Prostate gland (tissue), 2 donors: ENCODE measurements at places on chromosomes 6 and 20.

- DNase-seq, result no peak
Measured at GRCh38 chr6:11381801-11382513, 149.5 kb upstream of the NEDD9 start.

GRCh38 chr6:150320442-150320841 lies 48.4 kb upstream of the IYD start:
- DNase-seq, result peak; percentile 77

- no peak for DNase-seq
Measured at GRCh38 chr6:168078175-168078942, 653 bp downstream of the FRMD1 start.

- DNase-seq, result peak; percentile 67
Measured at GRCh38 chr6:136317021-136317694, 27.5 kb upstream of the BCLAF1 start.

GRCh38 chr20:9831032-9831431 lies 7.8 kb downstream of the PAK5 start:
- no peak for DNase-seq

GRCh38 chr20:38987777-38988176 lies 25.6 kb downstream of the DHX35 start:
- DNase-seq, result no peak

- DNase-seq, result no peak
Measured at GRCh38 chr20:48765359-48765758, 62.4 kb downstream of the PREX1 start.

- DNase-seq, result no peak
Measured at GRCh38 chr6:117531809-117532725, 49.6 kb downstream of the DCBLD1 start.

DNA sequence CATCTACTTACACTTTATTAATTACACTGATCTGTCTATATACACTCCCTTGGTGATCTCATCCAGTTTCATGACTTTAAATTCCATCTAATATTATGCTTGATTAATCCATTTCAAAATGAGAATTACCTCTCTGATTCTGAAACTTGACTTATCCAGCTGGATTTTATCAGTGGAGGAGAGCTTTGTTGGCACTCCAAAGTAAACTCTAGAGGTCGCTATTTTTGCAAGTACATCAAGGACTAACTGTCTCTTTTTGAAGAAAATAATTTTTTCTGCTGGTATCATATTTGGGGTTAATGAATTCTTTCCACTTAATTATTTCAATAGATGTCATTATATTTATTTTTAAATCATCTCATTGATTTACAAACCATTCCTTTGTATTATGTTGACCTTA lies 630.3 kb upstream of the MAN1A1 start:
- DNase-seq, result no peak

DNA sequence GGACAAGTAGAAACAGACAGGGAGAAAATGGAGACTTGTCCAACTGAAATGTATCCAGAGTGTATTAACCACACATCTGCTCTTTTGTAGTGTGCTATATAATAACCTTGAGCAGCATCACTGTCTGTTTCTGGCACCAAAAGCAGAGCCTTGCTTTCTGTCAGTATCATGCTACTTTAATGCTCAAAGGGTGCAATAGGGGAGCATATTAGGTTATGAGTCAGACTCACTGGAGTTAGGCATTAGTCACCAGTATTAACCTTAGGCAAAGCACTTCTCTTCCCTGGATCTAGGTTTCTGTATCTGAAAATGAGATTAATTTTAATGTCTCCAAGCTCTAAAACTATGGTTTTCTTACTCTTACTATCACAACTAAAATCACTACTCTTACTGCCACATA lies 280.1 kb downstream of the TFAP2B start:
- DNase-seq, result no peak

DNA sequence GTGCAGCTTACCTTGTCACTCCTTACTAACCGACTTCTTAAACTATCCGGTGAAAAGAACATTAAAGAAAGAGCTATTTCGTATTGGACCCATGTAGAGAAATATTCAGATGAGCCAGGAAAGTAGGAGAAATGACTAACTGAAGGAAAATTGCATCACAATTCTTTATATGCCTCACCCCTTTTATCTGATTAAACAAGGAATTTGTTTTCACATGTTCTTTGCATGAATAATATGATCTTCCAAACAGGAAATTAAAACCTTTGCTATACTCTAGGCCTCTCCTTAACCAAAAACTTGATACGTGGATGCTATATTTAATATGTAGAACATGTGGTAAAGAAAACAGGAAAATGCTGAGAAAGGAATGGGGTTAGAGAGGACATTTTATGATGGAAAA lies 41.9 kb upstream of the LRRC1 start:
- no peak for DNase-seq

DNA sequence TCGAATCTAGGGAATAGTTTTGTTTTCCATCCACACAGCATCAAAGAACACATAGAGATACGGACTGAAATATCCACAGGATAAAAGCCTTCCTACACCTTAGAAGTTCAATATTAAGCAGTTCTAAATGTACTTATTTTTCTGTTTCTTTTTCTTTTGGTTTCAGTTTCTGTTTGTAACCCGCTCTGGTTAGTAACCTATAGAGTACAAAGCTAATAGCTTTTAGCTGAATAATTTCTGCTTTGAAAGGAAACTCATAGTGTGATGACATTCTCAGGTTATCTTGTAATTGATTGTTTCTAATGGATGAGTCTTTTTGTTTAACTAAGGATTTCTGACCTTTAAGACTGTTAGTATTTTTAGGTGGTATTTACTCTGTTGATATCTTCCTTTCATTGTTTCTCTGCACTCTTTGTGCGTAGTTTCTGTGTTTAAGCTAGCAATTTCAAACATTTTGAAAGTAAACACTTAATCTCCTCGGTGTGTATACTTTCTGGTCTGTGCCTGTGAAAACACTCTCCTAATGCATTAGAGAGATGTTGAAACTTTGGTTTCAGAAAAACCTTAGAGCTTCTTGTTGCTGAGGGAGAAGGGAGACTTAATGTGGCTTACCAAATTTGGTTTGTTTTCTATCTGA lies 385.5 kb downstream of the HDGFL1 start:
- DNase-seq, result no peak

DNA sequence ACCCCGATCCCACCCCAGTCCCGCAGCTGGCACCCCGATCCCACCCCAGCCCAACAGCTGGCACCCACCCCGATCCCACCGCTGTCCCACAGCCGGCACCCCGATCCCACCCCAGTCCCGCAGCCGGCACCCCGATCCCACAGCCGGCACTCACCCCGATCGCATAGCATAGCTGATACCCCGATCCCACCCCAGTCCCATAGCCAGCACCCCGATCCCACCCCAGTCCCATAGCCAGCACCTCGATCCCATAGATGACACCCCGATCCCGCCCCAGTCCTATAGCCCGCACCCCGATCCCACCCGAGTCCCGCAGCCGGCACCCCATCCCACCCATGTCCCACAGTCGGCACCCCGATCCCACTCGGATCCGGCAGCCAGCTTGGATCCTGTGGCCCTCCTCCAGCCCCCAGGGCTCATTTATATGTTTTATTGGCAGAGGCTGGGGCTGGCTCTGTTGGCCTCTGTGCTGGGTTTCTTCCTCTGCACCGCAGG lies 897 bp upstream of the GMEB2 start:
- DNase-seq, result no peak

GRCh38 chr20:48106428-48106827 lies 321.1 kb upstream of the SULF2 start:
- DNase-seq, result no peak

GRCh38 chr6:159490298-159490937 lies 202.6 kb downstream of the SOD2 start:
- DNase-seq, result no peak

- peak; percentile 65 for DNase-seq
Measured at GRCh38 chr6:63487103-63487813, 85.0 kb upstream of the LOC128125822 start.

DNA sequence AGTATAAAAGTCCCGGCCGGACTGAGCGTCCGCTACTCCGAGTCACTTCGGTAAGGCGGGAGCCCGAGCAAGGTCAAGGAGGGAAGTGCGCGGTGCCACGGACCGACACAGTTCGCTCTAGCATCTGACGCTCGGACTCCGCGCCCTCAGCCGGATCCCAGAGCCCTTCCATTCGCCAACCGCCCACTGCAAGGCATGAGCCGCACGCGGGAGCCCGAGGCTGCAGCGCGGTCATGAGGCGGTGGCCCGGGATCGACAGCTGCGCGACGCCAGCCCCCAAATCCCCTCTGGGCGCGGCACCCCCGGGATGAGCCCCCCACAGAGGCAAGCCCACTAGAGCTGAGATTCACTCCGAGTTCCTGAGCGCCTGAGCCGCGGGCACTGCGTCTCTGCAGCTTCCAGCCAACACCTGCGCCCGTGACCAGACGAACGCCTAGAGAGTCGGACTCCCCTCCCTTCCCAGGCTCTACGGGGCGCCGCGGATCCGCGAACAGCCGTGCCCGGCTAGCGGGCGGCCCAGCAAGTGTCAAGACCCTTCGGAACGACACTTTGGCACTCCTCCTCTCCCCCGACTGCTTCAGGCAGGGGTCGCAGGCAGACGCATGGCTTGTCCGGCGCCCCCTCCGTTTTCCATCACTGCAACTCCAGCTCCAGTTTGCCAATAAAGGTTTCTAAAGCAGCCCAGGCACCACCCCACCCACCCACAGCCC lies 725 bp upstream of the ISM1 start:
- DNase-seq, result peak; percentile 20

GRCh38 chr20:33765592-33765991 lies 33.8 kb downstream of the ZNF341 start:
- DNase-seq, result no peak

GRCh38 chr6:94597487-94597886 lies 979.8 kb upstream of the MANEA start:
- DNase-seq, result no peak

- DNase-seq, result no peak
Measured at GRCh38 chr20:16378712-16379370, 194.4 kb downstream of the KIF16B start.

DNA sequence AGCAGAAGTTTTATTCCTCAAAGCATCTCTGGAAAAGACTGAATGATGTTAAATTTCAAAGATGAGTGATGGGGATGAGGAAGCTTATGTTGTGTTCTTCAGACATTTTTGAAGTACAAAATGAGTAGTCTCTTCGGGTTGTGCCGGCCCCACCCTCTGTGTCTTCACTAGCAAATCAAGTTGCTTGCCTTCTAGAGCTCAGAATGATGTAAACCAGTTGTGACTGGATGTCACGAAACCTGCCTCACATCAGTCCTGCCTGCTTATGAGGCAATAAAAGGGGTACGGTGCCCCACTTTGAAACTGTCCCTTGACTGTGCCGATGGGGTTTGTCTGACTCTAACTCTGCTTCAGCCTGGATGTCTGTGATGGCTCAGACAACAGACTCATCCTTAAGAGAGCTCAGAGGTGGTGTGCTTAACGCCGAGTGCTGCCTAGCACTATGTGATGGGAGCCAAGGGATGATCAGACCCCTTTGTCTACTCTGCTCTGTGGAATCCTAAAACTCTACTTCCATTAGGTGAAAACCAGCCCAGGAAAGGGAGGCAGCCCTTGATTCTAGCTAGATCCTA lies 19.0 kb downstream of the TOMM34 start:
- no peak for DNase-seq
